Activated CD4-positive, alpha-beta T cell treated with anti-CD3 and anti-CD28 coated beads, Interleukin-10, Interleukin-2, amounts not matched to agents 100 ng/mL and 50 ng/mL, durations not matched to agents 16 hours and 8 hours (primary cell): ENCODE measurements at places on chromosomes 11 and 22.
A peak's percentile ranks its signal among the peaks of the same experiment; 100 is the strongest.

- peak; percentile 73 for DNase-seq
Measured at GRCh38 chr11:128157423-128158298, 429.7 kb downstream of the ETS1 start.

- DNase-seq = no peak
Measured at GRCh38 chr11:111627591-111627990, 25.3 kb downstream of the SIK2 start.

DNA sequence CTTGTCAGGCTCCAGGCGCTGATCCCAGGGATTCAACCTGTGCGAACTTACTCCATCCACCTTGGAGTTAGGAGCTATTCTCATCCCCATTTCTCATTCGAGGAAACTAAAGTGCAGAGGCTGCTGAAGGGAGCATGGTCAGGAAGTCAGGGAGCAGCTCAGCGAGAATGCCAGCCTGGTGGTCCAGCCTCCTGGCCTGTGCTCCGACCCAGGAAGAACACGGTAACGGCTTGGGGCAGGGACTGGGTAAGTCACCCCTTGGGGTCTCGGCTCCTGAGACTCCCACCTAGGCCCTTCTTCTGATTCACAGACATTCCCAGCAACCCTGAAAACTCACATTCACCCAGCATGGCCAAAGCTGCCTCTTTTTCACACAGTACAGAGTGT, 132.8 kb downstream of the CRYBB2 start:
- DNase-seq = no peak

DNA sequence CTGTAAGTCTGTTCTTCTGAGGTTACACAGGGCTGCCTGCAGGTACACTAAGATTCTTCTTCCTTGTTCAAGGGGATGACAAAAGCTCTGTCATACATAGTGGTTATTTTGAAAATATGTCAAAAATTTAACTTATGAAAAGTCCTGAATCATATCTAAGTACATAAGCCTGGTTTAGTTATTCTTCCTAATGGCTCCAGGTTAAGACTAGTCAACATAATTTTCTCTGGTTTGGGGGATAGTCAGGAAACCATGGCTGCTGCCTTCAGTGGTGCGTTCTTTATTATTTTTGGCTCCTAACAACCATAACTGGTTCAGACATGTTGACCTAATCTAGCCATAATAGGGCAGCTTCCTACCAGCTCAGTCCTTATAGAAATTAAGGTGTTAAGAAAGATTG, 257.4 kb upstream of the DDI1 start:
- DNase-seq = no peak

- no peak for DNase-seq
Measured at GRCh38 chr11:12507391-12507790, 130.0 kb downstream of the PARVA start.

- DNase-seq = no peak
Measured at GRCh38 chr11:133081020-133081419, 451.3 kb downstream of the OPCML start.

GRCh38 chr11:61293867-61294716, 1.0 kb downstream of the VWCE start:
- DNase-seq = peak; percentile 34

GRCh38 chr22:38232196-38232595, 30.4 kb downstream of the MAFF start:
- no peak for DNase-seq

DNA sequence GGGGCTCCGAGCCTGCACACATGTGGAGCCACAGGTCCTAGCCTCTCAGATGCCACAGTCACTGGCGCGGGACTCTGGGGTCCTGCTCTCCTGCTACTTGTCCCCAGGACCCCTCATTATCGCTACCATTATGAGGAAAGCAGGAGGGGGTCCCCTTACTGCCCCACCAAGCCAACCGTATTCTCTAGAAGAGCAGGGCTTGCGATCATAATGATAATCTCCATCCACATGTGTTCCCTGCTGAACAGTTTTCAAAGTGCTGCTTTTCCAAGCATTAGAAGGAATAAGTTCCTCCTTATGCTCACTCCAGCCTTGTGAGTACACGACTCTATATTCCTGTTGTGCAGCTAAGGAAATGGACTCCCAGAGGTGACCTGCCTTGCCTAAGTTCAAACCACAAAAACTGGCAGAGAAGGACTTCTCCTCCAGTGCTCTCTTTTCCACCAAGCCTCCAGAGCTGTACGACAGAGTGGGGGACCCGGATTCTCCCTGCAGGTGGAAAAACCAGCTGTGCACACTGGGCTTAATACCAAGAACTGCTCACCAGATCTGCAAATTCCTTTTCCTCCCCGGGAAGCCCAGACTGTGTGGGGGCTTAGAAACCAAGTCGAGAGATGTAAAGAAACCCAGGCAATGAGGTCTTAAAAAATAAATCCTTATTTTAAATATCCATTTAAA, 92.8 kb upstream of the DRD2 start:
- DNase-seq = no peak

DNA sequence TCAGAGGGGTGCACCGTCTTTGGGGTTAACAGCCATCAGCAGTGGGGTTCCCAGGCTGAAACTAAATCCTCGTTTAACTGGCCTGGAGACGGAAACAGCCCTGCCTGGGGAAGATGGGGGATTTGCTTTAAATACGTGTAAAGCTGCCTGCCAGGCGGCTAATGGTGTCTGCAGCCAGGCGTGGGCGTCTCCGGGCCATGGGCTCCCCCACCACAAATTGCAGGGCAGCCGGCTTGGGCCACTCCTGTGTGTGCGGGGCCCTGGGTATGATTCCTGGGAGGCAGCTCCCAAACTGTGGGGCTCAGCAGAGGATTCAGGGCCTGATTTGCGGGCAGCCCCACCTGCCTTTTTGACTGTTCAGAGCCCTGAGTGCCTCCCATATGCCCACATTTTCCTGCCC, 110.5 kb downstream of the KCNQ1 start:
- no peak for DNase-seq

DNA sequence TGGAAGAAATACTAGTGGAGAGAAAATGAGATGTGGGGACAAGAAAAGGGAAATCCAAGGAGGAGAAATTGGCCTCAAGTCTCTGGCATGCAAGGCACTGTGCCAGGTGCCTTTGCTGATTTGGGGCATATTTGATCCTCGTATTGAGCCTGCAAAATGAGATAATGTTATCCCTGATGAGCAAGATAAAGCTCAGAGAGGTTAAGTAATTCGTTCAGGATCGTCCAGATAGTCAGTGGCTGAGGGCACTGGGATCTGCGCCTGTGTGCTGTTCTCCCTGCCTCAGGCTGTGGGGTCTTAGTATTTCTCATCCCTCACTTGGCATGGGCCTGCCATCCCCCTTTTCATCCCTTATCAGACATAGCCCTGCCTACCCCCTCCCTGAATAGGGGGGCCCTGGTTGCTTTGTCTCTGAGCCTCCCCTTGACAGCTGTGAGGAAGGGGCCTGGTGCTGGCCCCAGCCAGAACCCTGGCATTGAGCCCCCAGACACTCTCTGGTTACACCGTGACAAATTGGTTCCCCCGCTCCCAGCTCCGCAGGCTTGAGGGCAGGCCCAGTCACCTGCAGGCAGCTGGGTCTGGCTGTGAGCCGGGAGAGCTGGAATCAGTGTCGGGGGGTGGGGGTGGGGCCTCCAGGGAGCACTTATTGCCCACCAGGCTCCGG, 85.7 kb downstream of the NECTIN1 start:
- no peak for DNase-seq

DNA sequence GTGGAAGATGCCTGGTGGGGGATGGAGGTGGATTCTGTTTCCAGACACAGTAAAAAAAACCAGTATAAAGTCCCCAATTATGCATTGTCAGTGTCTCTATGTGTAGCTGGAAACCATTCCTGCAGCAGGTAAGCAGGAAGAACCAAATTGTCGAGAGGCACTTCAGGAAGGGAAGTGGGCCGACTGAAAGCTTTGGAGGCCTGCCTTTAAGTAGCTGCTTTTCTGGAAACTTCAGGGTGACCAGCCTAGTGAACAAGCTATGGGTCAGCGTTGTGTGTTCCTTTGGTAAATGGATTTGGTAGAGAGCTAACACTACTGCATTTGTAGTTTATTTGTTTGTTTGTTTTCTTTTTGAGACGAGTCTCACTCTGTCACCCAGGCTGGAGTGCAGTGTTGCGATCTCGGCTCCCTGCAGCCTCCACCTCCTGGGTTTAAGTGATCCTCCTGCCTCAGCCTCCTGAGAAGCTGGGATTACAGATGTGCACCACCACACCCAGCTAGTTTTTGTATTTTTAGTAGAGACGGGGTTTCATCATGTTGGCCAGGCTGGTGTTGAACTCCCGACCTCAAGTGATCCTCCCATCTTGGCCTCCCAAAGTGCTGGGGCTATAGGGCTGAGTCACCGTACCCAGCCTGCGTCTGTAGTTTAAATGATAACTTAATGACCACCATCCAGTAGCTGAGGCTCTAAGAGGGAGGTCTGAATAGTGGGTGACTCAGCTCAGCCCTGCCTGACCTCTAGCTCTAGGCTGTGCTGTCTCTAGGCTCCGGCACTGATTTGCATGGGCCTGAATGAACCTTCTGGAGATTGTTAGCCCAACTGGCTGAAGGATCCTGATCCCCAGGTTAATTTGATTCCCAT, 12.8 kb downstream of the PTPRJ start:
- no peak for DNase-seq

- DNase-seq = no peak
Measured at GRCh38 chr11:75135021-75135650, 15.8 kb upstream of the SLCO2B1 start.

DNA sequence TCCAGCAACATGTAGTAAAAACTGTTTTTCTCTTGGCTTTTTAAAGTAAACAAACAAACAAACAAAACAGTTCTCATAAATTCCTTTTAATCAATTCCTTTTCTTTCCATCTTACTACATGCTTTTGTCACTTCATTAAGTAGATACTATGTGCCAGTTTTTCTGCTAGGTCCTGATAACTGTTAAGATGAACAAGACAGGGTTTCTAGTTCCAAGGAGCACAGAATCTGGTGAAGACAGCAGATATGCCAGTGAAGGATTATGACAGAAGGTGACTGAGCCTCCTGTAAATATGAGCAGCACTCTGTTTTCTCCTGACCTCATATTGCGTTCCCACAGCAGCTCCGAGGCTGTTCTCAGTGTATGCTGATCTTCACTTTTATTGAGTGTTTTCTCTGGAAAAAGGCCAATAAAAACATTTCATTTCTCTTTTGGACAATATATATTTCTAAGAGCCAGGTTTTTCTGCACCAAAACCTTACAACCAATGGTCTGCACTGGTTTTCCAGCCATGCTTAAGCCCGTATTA, 45.8 kb downstream of the HEPHL1 start:
- no peak for DNase-seq

DNA sequence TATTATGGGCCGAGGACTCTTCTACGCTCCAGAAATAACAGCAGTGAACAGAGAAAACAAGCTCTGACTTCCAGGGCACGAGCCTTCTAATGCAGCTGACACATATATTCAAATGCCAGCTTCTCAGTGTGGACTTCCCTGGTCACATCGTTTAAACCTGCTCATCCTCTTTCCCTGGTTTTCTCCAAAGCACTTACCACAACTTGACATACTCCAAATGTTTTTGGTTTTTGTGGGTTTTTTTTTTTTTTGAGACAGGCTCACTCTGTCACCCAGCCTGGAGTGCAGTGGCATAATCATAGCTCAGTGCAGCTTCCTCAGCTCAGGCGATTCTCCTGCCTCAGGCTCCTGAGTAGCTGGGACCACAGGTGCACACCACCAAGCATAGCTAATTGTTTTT, 105.5 kb downstream of the MICAL3 start:
- no peak for DNase-seq

- no peak for DNase-seq
Measured at GRCh38 chr11:126345283-126345682, 10.2 kb upstream of the ST3GAL4 start.

DNA sequence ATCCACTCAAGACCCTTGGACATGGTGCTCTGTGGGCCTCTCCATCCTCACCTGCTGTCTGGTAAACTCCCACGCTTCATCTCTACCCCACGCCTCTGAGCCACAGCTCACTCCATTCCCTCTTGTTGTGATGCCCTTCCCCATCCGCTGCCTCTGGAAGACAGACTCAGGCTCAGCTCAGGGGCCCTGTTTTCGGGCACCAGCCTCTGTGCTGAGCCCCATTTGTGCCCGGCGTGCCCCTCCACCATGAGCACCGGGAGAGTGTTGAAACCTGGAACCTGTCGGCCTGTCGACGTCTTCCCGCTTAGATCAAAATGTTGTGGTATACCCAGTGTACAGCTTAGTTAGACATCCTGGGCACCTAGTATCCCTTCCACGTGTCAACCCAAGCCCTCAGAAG, 6.5 kb upstream of the SCUBE1 start:
- no peak for DNase-seq

- DNase-seq = peak; percentile 76
Measured at GRCh38 chr11:45964911-45965389, 42.5 kb downstream of the LARGE2 start.

- DNase-seq = peak; percentile 92
Measured at GRCh38 chr11:62786318-62787004, 741 bp upstream of the TMEM179B start.

DNA sequence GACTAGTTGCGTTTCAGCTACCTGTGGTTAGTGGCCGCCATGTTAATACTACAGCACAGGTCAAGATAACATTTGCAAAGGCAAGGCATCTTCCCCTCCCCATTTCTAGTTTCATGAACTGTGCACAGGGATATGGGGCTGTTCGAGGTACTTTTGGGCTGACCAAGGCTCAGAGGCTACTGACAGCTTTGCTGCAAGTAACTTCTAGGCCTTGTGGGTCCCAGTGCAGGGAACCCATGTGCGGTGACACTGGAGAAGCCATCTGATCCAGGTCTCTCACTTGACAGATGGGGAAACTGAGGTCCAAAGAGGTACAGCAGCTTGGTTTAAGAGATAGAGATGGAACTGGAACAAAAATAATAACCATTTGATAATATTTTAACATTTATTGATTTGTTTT, 13.6 kb downstream of the TIMP3 start:
- DNase-seq = no peak

DNA sequence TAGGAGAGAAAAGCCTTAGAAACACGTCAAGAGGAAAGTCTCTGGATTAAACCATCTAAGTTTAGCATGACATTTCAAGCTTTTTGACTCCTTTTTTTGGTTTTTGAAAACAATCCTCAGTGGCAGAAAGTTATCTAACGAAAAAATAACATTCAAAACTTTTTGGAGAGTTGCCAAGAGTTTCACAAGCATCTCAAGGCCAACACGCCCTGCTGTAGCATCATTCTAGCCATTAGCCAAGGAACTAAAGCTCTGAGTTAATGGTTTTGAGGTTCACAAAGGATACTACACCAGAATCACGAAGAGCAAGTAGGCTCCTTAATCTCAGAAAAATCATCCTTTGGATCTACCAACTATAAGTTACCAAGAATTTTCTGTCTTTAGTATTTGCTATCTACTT, 94.8 kb downstream of the PICALM start:
- DNase-seq = no peak

DNA sequence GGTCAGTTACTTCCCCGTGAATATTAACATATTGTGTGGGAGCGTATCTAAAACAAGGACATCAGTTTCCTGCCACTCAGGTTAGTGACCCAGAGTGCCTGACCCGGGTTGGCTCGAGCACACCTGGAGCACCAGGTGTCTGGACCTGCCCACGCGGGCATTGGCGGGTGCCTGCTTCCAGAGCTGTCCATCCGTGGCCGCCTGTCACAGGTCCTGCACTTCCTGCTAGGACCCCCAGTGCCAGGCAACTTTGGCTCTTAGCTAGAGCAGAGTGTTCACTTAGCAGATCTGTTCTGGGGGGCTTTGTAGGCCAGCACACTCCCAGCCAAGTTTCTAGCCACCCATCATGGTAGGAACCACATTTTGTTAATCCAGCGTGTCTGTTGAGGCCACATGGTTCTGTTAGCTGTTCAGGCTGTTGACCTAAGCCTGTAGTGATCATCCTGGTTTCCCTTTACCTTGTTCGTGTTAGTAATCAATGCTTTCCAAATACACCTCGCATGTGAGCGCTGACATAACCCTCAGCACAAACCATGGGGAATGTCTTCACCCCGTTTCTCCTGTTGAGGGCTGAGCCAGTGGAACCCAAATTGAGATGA, 29.5 kb downstream of the MOV10L1 start:
- no peak for DNase-seq
